Fibroblast of skin of scalp (primary cell): ENCODE measurements at places on chromosomes 2 and 18.
A peak's percentile ranks its signal among the peaks of the same experiment; 100 is the strongest.

- DNase-seq = no peak
These were observed 30.2 kb upstream of the TRIM43B start for GRCh38 chr2:95514718-95515117.

DNA sequence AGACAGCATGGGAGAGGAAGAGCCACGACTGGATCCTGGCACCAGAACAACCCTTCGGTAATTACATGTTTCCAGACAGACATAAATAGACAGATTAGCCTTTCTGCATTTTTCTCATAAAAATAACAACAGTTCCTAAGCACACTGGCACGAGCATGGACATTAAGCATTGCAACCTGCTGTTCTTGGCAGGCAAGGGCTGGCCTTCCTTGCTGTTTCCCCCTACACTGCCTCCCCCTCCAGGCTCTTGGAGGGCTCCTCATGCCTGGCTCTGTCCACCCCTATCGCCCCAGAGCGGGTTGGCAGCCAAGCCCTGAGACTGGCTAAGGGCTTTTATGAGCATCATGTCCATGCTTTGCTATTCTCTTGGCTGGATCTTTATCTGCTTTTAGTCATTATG is 89.6 kb downstream of the TTC32 start:
- peak; percentile 22 for DNase-seq

GRCh38 chr2:240795454-240795853 is 24.6 kb downstream of the KIF1A start:
- DNase-seq = no peak

- no peak for DNase-seq
These were observed 33.3 kb downstream of the VSNL1 start for GRCh38 chr2:17573804-17574175.

DNA sequence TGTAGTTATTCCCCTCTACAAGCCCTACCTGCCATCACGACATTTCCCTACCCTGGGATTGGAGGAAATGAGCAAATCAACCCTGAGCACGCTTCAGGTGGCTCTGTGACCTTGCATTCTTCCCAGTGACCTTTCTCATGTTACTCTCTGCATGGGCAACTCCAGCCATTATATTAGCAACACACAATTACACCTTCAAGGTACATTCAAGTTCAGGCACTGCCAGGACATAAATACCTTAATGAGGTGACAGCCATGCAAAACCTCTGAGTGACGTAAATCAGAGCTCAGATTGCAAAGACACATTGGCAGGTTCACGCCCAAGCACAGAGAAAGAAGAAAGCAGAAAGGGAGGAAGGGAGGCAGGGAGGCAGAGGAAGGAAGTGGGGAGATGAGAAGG is 68.7 kb upstream of the ALK start:
- no peak for DNase-seq

- DNase-seq = peak; percentile 50
These were observed 29.1 kb downstream of the ALMS1 start for GRCh38 chr2:73414696-73415095.

GRCh38 chr2:58756336-58756735 is 515.2 kb upstream of the FANCL start:
- DNase-seq = no peak

GRCh38 chr2:140639628-140640027 is 1491.2 kb downstream of the LRP1B start:
- DNase-seq = no peak

DNA sequence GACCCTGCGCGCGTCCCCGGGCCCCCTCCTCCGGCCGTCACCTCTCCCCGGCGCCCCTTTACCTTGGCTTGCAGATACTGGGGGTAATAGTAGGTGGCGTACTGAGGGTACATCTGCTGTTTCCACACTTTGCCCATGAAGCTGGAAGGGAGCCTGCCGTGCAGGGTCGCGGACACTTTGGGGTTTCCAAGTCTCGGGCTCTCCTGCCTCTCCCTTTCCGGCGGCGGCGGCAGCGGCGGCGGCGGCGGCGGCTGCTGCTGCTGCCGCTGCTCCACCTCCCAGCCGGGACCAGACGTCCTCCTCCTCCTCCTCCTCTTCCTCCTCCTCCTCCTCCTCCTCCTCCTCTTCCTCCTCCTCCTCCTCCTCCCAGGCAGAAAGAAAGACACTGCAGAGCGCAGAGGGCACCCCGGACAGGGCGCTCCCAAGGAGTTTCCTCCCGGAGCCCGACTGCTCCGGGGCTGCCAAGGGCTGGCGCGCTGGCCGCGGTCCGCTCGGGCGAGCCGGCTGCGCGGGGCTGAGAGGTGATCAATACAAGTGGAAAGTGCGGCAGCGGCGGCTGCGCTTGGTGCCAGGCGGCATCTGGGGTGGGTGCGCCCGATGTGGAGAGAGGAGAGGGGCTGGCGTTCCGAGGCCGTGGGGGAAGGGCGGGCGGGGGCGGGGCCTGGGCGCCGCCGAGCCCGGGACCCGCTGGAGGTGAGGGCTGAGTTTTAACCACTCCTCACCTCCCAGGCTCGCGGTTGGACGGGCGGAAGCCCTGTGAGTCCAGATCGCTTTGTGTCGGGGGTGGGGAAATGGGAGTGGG is at the start of gene RBMS1:
TSS of gene RBMS1 (minus strand) at position 581 of the 802 bp plus-strand sequence. CDS start at position 137, 444 bp downstream.
- peak; percentile 64 for DNase-seq

DNA sequence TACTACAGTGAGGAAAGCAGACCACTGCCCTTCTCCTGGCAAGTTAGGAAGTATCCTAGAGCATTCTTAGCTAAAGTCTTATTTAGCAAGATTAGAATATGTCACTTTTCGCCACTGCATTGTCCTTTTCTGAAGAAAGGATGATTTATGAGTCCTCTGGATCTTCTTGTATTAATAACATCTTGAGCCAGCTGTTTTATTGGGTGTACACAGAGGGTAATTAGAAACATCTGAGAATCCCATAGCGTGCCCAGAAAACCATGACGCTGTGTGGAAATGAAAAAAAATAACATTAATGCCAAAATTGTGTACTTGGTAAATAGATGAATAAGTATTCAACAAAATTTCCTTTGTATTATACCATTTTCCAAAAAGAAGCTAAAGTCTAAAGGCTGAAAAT is 198.7 kb downstream of the LTBP1 start:
- peak; percentile 88 for DNase-seq

DNA sequence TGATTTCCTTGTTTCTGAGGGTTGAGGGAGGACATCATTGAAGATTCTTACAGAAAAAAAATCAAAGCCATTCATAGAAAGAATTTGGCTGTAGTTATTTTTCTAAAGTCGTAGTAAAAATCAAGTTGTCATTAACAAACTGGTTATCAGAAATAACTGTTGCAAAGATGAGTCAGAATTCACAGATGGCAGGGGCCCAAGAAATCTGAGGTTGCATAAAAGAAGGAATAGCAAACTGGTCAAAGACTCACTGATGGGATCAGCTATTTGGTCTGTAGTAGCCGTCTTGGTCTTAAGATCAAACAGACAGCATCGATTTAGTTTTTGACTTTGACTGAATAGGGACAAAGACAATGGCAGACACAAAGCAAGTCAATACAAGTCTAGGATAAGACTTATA is 334.3 kb downstream of the FIGN start:
- DNase-seq = peak; percentile 42

GRCh38 chr2:28755421-28755820 is 3.8 kb downstream of the PPP1CB start:
- peak; percentile 64 for DNase-seq

GRCh38 chr2:86557836-86558235 is 5.4 kb downstream of the CHMP3 start:
- peak; percentile 4 for DNase-seq

- DNase-seq = no peak
These were observed 8.6 kb downstream of the ALLC start for GRCh38 chr2:3666613-3666975.

GRCh38 chr2:197168705-197169104 is 141.9 kb downstream of the ANKRD44 start:
- peak; percentile 56 for DNase-seq

DNA sequence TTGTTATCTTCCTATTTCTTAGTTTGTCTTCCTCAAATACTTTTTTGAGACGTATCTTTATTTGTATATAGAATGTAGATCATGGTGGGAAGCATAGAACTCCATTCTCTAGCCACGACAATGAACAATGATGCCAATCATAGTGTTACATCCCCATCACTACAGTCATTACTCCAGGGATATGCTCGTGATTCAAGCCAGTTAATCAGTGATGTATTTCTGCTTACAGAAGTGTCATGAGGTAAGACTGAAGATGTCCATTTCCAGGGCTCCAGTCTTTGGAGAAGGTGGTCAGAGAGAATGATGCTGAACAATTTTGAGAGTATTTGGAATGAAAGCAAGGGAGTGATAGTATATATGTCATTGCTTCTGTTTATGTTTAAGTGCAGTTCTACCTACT is 777.2 kb upstream of the TMEFF2 start:
- no peak for DNase-seq

DNA sequence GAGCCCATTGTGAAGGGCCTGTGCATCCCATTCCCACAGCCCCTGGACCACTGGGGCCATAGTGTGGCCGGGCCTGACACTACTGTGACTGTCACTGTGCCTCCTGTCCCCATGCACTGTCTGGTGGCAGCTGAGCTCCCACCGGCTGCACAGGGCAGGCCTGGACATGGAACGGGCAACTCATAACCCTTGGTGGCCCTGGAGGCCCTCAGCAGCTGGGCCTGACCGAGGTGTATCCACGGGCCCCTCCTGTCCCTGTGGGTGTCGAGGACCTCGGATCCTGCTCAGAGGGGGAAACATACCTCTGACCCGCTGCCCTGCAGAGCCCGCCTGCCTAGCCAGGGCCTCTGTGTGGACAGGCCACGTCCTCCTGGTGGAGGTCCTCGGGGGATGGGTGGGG is 7.8 kb upstream of the GAL3ST2 start:
- DNase-seq = no peak

GRCh38 chr18:31664101-31664500 is 20.3 kb downstream of the B4GALT6 start:
- DNase-seq = no peak

DNA sequence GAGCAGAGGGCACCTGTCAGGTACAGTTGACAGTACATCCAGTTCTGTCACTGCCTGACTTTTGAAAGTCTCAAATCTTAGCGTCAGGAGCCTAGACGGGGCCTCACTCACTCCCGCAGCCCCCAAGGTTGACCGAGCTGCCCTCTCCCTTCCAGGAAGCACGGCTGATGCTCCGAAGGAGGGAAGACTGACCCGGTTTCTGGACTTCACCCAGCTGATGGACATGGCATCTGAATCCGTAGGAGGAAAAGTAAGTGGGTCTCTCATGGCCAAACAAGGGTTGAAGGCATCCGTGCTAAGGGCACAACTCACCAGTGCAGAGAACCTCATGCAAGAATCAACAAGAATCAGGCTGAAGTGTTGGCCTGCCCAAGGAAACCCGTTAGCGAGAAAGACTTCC is 12.9 kb downstream of the ALLC start:
- no peak for DNase-seq
